ENCODE measurements at places on chromosomes 11 and 22.

DNA sequence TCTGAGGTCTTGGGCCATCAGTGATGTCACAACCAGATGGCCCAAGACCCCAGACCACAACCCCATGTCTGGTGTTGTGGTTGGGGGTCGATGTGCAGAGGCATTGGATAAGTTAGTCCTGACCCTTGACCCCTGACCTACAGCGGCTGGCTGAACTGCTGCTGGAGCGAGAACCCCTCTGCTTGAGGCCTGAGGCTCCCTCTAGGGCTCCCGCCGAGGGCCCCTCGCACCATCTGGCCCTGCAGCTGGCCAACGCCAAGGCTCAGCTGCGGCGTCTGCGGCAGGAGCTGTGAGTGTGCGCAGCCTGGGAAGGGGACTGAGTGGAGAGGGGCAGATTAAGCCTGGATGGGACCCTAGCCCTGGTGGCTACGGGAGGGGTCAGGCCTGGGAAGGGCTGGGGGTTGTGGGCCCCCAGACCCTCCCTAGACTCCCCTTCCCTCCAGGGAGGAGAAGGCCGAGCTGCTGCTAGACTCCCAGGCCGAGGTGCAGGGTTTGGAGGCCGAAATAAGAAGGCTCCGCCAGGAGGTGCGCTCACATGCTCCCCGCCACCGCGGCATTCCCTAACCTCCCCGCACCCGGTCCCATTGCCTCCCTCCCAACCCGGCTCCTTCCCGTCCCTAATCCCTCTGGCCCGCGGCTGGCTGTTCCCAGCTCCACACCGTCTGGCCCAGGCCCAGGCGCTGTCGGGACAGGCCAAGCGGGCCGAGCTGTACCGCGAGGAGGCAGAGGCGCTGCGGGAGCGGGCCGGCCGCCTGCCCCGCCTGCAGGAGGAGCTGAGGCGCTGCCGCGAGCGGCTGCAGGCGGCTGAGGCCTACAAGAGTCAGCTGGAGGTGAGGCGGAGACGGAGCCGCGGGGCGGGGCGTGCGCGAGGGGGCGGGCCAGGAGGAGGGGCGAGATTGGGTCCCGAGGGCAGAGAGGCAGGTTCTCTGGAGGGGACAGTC lies 2.1 kb downstream of the CCDC88B start:
- peak; percentile 40 for DNase-seq

- DNase-seq: peak; percentile 3
Observed at GRCh38 chr11:104390651-104391050, 226.7 kb upstream of the PDGFD start.

DNA sequence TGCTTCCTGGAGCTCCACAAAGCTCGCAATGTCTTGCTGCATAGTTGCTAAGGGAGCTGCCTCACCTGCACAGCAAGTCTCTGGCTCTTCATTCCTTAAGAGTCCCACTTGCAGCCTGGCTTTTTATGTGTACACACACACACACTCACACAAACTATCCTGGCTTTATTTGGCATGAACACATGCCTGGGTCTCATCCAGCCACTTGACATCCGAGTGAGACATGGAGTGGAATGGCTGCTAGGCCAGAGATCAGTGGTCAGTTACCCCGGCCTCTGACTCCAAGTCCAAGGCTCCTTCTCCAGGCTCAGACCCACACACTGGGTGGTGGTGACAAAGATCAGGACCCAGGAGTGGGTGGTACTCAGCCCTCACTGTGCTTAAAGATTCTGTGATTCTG lies 37.9 kb upstream of the CLTCL1 start:
- no peak for DNase-seq

GRCh38 chr11:2532704-2533586 lies 88.1 kb downstream of the KCNQ1 start:
- DNase-seq: peak; percentile 13

DNA sequence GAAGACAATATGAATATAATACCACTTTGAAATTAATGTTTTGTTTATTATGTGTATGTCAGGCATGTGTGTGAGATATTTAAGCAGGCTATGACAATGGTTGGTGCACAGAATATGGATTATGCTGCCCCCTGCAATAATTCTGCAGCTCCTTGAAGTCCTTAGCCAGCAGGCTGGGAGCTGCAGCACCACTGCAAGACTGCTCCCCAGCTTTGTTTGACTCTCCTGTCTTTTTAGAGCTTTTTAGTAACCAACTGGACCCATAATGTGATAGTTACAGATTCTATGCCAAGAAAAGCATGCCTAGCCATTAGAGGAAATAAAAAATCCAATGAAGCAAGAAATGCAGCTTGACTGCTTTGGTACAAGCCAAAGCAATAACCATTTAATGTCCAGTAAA lies 535.1 kb downstream of the TMEM135 start:
- DNase-seq: no peak

Data from BJ (cell line).